Activated CD8-positive, alpha-beta memory T cell treated with anti-CD3 and anti-CD28 coated beads, Interleukin-2, amount 10 ng/mL, durations not matched to agents 7 days and 5 days (primary cell): ENCODE measurements at places on chromosomes 2 and 18. TPM values are rescaled to one million over a fixed set of nuclear protein-coding genes. Genes with fewer than 3 reads are reported as not detected.

DSG4 gene
- total RNA-seq = not detected

AGXT gene
- not detected for total RNA-seq

DNPEP gene
- 60.3 TPM for total RNA-seq

NIFK gene
- total RNA-seq = 102 TPM

DYNC2LI1 gene
- 5.1 TPM for total RNA-seq

MC5R gene
- total RNA-seq = 0.12 TPM

INHA gene
- not detected for total RNA-seq

PTH2R gene
- total RNA-seq = 0.12 TPM
